ENCODE measurements at places on chromosomes 7 and 10. TPM values are rescaled to one million over a fixed set of nuclear protein-coding genes. Genes with fewer than 3 reads are reported as not detected.

Gene STEAP2
- total RNA-seq, result 1.3 TPM

Gene TES
- 162 TPM for total RNA-seq

Gene HKDC1
- 0.68 TPM for total RNA-seq

Gene SERPINE1
- total RNA-seq, result 56.7 TPM

Gene NUTM2A
- total RNA-seq, result 0.82 TPM

Gene GNA12
- 36.2 TPM for total RNA-seq

Gene FEZF1
- total RNA-seq, result not detected

Gene UPK3BL2
- total RNA-seq, result 17.4 TPM

Gene PAPOLB
- total RNA-seq, result not detected

Gene BUB3
- 197 TPM for total RNA-seq

Gene NUTM2E
- total RNA-seq, result 0.12 TPM

Gene AZGP1
- 0.58 TPM for total RNA-seq

Gene FGFR2
- 3.0 TPM for total RNA-seq

Gene TRPV5
- total RNA-seq, result not detected

Gene NUTM2D
- total RNA-seq, result 2.3 TPM

Gene TMEM176A
- total RNA-seq, result not detected

Gene KLF6
- total RNA-seq, result 282 TPM

Gene LAMB4
- not detected for total RNA-seq

Gene EBLN1
- total RNA-seq, result not detected

Gene FAM24A
- total RNA-seq, result not detected

Gene LIPN
- not detected for total RNA-seq

Gene ZNF467
- 3.2 TPM for total RNA-seq

Gene TAS2R4
- 3.5 TPM for total RNA-seq

Gene NEUROG3
- not detected for total RNA-seq

Gene DDX50
- 66.3 TPM for total RNA-seq

Gene SLC39A12
- not detected for total RNA-seq

Gene CACNB2
- 3.3 TPM for total RNA-seq

Gene ODAD2
- 1.3 TPM for total RNA-seq

Gene GCC1
- 27.7 TPM for total RNA-seq

Gene HOXA2
- 1.2 TPM for total RNA-seq

Gene KCNH2
- total RNA-seq, result 0.09 TPM

Gene TLX1
- not detected for total RNA-seq

Gene RUFY2
- total RNA-seq, result 32.0 TPM

Gene ZNF862
- total RNA-seq, result 17.4 TPM

Gene NEUROD6
- total RNA-seq, result not detected

Gene GPC2
- 0.65 TPM for total RNA-seq

Gene FAM107B
- 32.1 TPM for total RNA-seq

Gene UPK3B
- 1.0 TPM for total RNA-seq

Gene GTF2IRD2
- total RNA-seq, result 13.4 TPM

Gene ATOH7
- not detected for total RNA-seq

Gene KLF14
- not detected for total RNA-seq

Gene TAS2R3
- 2.7 TPM for total RNA-seq

Gene CPA2
- total RNA-seq, result not detected

Gene AKR1C1
- total RNA-seq, result 4.3 TPM

Gene TRIL
- total RNA-seq, result not detected

Gene LMOD2
- not detected for total RNA-seq

Gene EPC1
- total RNA-seq, result 25.5 TPM

Gene MYH16
- not detected for total RNA-seq

Gene LRRC18
- not detected for total RNA-seq

Gene MALRD1
- not detected for total RNA-seq

Gene CFTR
- total RNA-seq, result not detected

Gene LRRTM3
- not detected for total RNA-seq

Gene ZNF239
- total RNA-seq, result 16.4 TPM

Measured in MCF 10A (cell line).